ENCODE measurements at places on chromosomes 11 and 22.
A peak's percentile ranks its signal among the peaks of the same experiment; 100 is the strongest.

GRCh38 chr11:12285811-12286222 is 91.6 kb upstream of the PARVA start:
- no peak for DNase-seq

- DNase-seq, result no peak
Measured at GRCh38 chr22:39176143-39176713, 23.7 kb upstream of the CBX7 start.

- DNase-seq, result no peak
Measured at GRCh38 chr11:46857666-46858065, 11.6 kb upstream of the CKAP5 start.

DNA sequence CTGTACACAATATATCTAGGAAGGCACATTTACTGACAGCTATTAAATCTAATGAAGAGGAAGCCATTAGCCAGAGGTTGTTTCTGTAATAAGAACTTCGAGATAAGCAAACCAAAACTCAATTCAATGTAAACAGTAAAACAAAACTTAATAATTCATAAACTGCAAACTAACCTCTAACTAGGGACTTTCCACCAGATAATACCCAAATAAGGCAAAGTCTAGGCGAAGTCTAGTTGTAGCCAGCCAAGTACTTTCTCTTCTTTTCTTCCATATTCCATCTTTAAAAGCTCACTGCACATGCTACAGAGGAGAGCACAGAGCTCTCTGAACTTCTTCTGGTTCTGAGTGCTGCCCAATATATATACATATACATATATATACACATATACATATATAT is 229.9 kb upstream of the ANO5 start:
- no peak for DNase-seq

- no peak for DNase-seq
Measured at GRCh38 chr11:130129922-130130321, 29.7 kb upstream of the ST14 start.

DNA sequence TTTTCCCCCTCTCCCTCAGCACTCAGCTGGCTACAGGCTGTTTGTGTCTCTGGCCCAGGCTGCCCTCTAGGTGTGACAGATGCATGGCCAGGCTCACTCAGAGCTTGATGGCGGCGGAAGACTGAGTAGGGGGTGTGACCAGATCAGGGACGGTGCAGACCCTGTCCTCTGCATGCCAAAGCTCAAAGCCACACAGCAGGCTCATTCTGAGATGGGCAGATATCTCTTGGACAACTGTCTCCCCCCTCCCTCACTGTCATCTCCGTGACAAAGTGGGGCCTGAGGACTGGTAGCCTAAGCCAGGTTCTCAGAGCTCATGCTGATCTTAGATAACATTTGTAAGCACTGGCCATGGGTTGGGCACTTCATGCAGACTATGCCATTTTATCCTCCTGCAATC is 231.3 kb downstream of the DSCAML1 start:
- no peak for DNase-seq

DNA sequence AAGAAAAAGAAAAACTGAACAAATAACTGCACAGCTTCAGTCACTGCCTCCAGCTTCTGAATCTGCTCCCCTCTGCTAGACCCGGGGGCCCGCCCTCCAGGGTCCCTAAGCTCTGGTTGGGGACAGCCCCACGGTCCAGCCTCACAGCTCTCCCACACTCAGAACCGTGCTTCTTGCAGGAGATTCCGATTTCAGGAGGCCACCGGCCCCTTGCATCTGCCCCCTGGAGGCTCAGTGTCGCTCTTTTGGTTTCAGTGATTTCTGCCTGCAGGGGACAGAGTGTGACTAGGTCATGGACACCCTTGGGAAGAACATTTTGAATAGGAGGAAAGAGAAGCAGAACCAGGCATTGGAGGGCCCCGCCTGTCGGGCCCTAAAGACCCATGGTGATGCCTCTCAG is 23.1 kb upstream of the RPS3 start:
- DNase-seq, result no peak

DNA sequence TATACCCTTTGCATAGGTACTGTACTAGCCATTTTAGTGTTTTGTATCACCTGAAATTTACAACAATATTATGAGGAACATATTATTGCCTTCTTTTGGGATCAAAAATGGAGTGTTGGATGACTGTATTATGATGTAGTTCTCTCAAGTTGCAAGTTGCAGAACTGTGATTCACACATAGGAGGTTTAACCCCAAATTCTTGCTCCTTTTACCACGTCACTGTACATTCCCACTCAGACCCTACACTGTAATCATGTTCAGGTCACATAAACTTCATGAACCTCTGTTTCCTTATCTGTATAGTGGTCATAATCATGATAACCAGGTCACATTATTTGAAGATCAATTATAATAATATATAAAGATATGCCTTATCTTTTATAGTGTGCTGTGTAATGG is 925.1 kb upstream of the TENM4 start:
- no peak for DNase-seq

DNA sequence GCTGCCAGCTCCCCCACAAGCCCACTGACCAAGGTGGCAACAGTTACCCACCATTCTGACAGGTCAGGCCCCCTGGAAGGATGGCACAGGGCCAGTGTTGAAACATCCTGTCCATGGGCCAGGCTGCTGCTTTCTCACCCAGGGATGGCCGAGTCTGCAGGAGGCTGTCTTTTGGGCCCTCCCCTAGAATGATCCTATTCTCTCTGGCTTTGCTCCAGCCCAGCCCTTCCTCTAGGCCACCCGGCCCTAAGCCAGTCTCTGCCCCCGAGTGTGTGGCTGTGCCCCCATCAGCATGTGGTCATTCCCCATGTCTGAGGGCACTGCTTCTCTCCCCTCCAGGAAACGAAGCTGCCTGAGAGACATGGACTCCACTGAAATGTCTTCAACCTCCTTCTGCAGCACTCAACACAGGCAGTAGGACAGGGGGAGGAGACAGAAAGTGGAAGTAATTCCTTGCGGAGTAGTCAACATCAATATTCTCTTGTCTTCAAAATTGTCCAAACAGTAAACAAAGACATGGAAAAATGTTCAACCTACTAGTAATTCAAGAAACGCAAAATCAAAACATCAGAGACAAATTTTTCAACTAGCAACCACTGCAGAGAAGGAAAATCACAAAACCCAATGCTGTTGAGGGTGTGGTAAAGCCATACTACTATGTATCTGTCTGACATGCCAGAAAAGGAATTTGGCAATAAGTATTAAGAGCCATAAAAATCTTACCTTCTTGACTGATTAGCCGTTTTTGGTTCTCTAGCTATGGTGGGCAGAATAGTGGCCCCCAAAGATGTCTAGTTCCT is 5.1 kb upstream of the SCARF2 start:
- no peak for DNase-seq

DNA sequence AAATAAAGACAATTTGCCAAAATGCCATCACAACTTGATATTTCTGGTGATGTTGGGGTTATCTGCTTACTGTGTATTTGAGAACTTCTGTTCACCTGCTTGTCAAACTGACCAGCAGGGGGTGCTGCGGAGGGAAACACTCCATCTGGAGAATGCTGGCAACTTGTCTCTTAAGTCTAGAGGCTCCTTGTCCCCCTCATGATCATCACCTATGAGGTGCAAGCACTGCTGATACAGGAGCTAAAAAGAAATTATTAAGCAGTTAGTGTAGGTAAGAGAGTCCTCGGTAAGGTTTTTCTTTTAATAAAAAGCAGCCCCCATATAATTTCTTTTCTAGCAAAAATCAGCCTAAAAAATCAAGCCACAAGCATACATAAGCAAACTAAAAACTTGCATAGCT is 32.7 kb upstream of the GLYATL1B start:
- peak; percentile 71 for DNase-seq

- peak; percentile 62 for DNase-seq
Measured at GRCh38 chr22:36221799-36222751, 17.3 kb downstream of the APOL2 start.

DNA sequence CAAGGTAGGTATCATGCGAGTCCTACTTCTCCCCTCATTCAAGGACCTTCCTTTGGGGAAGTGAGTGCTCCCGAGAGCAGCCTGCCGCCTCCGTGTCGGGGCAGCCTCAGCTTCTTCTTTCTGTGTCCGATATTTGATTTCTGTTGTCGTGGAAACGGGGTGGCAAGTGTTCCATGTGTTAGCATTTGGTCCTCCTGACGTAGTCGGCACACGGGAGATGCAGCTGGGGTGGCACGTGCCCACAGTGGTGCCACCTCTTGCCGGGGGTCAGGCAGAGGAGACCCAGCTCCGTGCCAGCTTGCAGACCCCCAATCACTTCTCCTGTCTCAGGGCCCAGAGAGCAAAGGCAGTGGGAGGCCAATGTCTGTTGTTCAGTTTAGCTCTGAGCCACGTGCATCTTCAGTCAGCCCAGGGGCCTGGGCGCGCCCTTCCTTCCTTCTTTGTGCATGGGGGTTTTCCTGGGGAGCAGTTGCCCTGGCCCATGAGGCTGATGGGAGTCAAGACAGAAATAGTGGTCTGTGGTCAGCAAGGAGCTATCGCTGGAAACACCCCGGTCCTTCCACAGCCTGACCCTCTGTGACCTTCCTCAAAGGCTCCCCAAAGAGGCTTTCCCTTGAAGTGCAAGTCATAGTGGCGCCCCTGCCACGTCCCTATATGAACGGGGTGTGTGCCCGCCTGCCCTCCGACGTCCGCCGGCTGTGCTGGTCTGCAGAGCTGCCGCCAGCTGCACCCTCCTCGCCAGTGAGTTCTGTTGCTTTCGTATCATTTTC is 44.5 kb downstream of the PARVB start:
- no peak for DNase-seq

- no peak for DNase-seq
Measured at GRCh38 chr11:31798554-31799434, 12.3 kb downstream of the PAX6 start.

DNA sequence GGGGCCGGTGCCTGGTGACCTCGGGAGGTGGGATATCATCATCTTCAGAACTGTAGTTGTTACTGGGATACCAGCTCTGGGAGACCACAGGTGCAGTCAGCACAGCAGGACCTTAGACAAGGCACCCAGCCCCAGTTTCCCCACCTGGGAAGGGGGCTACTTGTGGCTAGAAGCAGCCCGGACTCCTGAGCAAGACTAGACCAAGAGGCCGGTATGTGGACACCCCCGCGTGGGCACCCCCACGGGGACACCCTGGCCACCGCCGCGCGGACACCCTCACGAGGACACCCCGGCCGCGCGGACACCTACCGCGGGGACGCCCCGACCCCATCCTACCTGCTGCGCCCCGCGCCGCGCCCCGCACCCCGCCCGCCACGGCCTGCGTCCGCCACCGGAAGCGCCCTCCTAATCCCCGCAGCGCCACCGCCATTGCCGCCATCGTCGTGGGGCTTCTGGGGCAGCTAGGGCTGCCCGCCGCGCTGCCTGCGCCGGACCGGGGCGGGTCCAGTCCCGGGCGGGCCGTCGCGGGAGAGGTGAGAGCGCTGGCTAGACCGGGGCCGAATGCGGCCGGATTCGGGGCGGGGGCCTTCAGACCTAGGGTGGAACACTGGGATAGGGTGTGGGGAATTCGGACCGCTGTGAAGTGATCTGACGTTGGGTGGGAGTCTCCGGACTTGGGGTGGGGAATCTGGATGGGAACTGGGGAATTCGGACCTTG is at the start of the genes COMT and TXNRD2:
Gene COMT, plus strand, starts transcription at position 408 of the 718 bp plus-strand sequence. CDS start 20,755 bp downstream, outside the sequence.
Gene TXNRD2, minus strand, starts transcription at position 454 of the 718 bp plus-strand sequence. Its CDS starts 15 bp downstream, at position 439.
- DNase-seq, result peak; percentile 76

DNA sequence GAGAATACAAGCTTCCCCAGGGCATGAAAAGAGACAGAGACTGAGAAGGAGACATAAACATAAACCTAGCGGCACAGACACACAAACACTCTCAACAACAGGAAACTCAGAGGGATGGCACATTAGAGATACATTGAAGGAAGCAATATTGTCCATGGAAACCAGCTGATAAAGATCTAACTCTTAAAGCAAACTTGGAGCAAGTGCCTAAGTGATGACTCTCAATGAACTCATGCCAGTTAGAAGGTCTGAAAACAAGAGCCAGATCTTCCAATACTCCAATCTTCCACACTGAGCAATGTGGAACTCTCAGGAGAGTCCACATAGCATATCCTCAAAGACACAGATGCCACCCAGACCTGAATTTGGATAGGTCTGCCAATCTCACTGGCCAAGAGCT is 168.8 kb upstream of the ISX start:
- no peak for DNase-seq

DNA sequence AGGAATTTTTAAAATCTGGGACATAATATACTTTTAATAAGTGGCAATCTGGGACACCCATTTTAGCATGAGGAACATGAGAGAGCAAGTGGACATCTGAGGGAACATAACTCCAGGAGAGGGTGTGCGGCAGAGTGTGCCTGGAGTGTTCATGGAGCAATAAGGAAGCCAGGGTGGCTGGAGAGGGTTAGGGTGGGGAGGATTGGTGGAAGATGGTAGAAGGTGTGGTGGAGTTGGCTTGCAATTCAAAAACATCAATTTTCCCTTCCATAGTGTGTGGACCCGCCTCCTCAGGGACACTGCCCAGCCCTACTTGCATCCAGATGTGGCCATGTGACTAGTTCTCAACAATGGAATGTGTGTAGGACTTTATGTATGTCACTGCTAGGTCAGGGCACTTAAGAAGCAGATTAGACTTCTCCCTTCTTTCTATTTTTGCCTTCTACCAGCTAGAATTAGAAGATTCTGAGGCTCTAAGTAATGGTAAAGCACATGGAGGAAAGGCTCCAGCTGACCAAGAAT is 4.4 kb upstream of the DENND5A start:
- no peak for DNase-seq

DNA sequence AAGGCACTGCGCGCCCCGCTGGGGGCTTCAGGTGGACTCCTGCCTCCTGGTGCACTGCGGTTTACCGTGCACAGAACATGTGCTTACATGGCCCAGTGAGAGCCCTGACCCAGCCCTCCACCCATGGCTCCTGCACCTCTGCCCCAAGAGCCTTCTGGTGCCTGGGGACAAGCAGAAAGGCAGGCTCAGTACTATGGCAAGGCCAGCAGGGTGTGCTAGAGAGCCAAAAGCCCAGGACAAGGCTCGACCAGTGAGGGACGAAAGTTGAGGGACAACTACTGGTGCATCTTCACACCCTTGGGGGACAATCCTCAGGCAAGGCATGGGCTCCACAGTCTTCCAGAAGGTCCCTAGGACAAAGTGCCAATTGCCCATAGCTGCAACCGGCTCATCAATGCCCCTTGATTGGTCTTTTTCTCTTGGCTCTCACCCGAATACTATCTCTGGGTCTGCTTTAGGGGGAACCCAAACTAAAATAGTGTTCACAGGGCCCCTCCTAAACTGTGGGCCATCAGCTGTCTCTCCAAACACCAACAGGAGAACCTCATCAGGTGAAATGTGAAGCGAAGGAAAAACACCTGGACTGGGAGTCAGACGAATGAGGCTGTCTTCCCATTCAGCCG is 13.5 kb downstream of the PGA5 start:
- DNase-seq, result peak; percentile 80

GRCh38 chr11:60989093-60989650 is 17.7 kb downstream of the CD6 start:
- no peak for DNase-seq

DNA sequence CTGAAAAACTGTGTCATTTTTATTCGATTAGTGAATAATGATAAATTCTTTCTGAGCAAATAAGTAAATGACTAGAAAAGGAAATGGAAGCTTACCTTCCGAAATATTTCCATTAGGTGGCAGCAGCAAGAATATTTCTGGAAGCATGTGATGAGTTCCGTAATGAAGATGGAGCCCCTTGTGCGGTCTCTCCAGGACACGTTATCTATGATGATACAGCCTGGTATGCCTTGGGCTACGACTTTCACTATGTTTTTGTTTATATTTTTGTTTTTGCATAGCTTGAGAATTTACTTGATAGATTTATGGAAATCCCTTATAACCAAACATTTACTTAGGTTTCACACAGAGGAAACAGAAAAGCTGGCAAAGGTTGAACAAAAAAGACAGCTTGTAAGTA is 25.7 kb downstream of the CASP5 start:
- DNase-seq, result no peak

GRCh38 chr11:98431463-98432359 is 589.0 kb upstream of the CNTN5 start:
- no peak for DNase-seq

GRCh38 chr11:124812876-124813275 is 12.7 kb upstream of the MSANTD2 start:
- DNase-seq, result no peak
